Activated T-helper 1 cell treated with anti-CD3 and anti-CD28 coated beads, Interleukin-2, amount 50 U/mL, for 16 hours (primary cell): ENCODE measurements at places on chromosomes 16 and 17.

- no peak for DNase-seq
These were observed 116.5 kb upstream of the AXIN2 start for GRCh38 chr17:65677932-65678331.

DNA sequence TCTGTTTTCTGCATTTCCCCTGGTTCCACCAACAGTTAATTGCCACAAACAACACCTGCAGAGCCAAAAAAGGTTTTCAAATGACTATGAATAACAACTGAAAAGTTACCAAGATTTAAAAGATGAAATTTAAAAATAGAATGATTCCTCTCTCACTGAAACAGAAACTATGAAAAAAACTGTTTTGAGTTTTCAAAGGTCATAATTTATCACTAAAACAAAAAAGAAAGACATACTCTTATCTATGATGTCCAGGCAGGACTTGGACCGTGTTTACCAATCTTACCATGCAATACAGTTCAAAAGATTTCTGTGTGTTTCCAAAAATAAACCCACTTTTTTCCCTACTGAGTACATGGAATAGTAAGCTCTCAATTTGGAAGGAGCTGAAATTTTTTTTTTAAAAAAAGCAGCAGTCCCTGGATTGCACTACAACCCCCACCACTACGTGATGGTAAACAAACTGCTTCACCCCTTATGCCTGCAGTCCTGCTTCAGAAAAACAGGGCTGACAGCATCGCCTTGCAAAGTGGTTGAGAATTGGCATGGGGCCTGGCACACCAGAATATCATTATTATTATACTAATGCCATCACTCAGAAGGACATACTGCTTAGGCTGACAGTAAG, 8.5 kb downstream of the TXNDC11 start:
- DNase-seq = no peak

GRCh38 chr17:70677783-70678647, 508.7 kb downstream of the KCNJ2 start:
- no peak for DNase-seq

GRCh38 chr16:75320435-75320834, 69.0 kb upstream of the BCAR1 start:
- no peak for DNase-seq

GRCh38 chr17:33012522-33013033, 20.9 kb downstream of the SPACA3 start:
- no peak for DNase-seq

- DNase-seq = no peak
These were observed 62.5 kb downstream of the LITAF start for GRCh38 chr16:11524098-11524760.

DNA sequence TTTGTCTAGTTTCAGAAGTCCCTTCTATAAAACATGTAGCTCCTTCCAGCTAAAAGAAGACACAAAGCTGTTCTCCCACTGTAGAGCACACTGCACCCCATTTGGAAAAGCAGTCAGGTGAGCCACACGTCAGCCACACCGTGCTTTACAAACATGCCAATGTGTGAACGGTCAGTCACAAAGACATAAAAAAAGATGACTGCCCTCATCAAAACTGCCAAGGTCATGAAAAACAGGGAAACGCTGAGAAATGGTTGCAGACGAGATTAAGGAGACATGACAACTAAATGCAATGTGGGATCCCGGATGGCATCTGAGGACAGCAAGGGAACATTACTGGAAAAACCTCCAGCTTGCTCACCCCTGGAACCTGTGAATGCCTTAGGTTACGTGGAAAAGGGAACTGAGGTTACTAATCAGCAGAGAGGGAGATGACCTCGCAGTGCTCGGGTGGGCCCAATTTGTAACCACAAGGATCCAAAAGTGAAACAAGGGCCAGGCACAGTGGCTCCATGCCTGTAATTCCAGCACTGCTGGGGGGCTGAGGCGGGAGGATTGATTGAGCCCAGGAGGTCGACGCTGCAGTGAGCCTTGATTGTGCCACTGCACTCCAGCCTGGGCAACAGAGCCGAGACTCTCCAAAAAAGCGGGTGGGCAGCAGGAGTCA, 8.1 kb downstream of the ANKRD11 start:
- no peak for DNase-seq
